Foreskin melanocyte (primary cell): ENCODE measurements at places on chromosomes 16 and 17.

- DNase-seq = no peak
Observed at GRCh38 chr17:20216154-20216815, 207.1 kb downstream of the SPECC1 start.

- no peak for DNase-seq
Observed at GRCh38 chr17:78501241-78502036, 75.8 kb downstream of the DNAH17 start.

DNA sequence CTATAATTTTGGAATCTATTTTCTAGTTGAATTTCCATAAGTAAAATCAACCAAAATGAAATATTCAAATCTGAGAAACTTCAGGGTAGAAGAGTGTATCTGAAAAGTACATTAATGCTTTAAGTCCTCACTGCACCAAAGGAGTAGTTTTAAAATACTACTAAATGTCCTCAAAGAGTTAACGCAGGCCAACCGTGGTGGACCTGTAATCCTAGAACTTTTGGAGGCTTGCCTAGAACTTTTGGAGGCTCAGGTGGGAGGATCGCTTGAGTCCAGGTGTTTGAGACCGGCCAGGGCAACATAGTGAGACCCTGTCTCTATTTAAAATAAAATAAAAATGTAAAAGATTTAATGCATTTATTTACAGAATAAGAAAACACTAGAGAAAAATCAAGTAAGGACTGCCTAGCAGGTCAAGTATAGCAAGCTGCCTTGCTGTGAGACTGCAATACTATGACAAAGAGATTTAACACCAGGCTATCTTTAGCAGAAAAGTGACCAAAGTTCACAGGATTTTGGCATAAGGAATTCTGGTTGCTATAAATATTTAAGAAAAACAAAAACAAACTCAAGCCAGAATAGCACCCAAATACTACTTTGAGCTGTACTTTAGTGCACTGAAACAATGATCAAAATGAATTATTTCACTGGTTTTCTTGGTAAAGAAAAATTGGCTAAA, 41.0 kb downstream of the CHCT1 start:
- no peak for DNase-seq

DNA sequence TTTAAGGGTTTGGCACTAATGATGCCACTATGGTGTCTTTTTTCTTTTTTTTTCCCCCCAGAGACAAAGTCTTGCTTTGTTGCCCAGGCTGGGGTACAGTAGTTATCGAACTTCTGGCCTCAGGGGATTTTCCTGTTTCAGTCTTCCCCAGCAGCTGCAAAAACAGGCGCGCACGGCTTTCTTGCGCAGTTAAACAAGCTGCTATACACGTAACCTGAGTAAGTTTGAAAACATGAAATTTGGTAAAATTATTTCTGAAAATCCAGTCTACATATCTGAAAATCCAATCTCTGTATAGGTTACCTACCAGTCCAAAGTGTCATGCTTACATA, 11.8 kb downstream of the TEX14 start:
- DNase-seq = no peak

GRCh38 chr16:68276223-68276622, 11.9 kb downstream of the SLC7A6 start:
- no peak for DNase-seq

DNA sequence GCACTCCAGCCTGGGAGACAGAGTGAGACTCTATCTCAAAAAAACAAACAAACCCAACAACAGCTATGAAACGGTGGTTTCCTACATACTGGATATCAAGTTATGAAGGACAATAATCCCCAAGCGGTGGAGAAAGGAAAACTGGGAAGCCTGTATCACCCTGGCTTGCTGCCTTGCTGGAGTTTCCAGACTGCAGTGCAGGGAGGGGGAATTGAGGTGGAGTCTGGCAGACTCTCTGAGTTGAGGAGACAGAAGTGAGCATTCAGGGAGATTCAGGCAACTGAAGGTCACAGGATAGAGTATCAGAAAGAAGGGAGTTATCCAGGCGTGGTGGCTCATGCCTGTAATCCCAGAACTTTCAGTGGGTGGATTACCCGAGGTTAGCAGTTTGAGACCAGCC, 11.9 kb downstream of the QRICH2 start:
- DNase-seq = no peak

GRCh38 chr17:17125136-17126084, 80.7 kb downstream of the PLD6 start:
- DNase-seq = no peak

DNA sequence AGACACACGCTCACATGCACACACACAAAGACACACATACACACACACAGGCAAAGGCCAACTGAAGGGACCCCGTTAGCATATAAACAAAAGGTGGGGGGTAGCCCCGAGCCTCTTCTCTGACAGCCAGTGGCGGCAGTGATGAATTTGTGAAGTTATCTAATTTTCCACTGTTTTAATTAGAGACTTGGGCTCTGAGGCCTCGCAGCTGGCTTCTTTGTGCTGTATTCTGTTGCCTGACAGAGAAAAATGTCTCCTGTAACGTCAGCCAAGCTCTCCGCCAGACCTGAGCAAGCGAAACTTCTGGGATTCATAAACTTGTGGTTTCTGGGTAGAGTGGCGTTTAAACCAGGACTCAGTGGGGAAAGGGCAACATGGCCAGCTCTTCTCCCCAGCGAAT, 113.9 kb upstream of the FOXF1 start:
- no peak for DNase-seq

GRCh38 chr17:68175416-68175815, 72.4 kb upstream of the AMZ2 start:
- no peak for DNase-seq

- no peak for DNase-seq
Observed at GRCh38 chr17:61395983-61396585, 3.6 kb upstream of the TBX2 start.

- no peak for DNase-seq
Observed at GRCh38 chr16:88924834-88925539, 52.0 kb downstream of the CBFA2T3 start.

DNA sequence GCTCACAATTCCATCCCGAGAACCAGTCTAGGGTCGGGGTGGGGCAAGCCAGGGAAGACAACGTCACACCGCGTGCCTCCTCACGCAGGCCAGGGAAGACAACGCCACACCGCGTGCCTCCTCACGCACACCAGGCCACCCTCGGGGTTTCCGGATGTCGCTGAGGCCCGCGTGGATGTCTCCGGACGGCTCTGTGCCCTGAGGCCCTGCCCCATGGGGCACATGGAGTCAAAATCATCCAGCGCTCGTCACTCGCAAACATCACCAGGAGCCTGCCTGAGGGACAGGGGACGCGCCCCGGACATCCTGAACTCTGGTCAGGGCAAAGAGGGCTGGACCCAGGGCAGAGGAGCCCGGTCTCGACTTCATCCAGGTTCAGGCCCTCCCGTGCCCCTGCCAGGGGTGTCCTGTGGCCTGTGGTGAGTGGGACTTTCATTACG, 3.7 kb downstream of the TMEM204 start:
- DNase-seq = peak; percentile 54

- no peak for DNase-seq
Observed at GRCh38 chr17:78892520-78892919, 10.5 kb downstream of the CEP295NL start.

DNA sequence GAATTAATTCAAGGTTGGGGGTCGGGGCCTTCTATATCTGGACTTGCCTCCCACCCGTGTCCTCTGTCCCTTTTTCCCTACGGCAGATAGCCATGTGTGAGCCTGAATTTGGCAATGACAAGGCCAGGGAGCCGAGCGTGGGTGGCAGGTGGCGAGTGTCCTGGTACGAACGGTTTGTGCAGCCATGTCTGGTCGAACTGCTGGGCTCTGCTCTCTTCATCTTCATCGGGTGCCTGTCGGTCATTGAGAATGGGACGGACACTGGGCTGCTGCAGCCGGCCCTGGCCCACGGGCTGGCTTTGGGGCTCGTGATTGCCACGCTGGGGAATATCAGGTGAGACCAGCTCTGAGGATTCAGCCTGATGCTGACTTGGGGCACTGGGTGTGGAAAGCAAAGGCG, 365 bp downstream of the AQP8 start:
- no peak for DNase-seq

GRCh38 chr17:32116937-32117336, 25.4 kb upstream of the RHOT1 start:
- DNase-seq = no peak

DNA sequence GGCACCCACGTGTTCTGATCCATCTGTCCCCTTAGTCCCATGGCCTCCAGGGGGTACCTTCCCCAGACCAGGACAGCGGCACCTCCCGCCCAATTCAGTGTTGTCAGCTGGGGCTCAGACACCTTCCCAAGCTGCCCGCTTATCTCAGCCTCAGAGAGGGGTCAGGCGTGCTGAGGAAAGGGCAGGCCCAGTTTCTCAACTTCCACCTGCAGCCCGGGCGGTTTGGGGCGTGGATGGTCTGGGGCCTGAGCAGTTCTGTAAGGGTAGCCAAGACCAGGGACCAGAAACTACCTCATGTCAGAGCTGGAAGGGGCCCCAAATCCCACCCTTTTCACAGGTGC, 5.1 kb downstream of the PLCD3 start:
- no peak for DNase-seq

GRCh38 chr17:55666806-55667205, 55.9 kb downstream of the TMEM100 start:
- DNase-seq = no peak

- no peak for DNase-seq
Observed at GRCh38 chr16:74461826-74462225, 40.5 kb upstream of the CLEC18B start.

DNA sequence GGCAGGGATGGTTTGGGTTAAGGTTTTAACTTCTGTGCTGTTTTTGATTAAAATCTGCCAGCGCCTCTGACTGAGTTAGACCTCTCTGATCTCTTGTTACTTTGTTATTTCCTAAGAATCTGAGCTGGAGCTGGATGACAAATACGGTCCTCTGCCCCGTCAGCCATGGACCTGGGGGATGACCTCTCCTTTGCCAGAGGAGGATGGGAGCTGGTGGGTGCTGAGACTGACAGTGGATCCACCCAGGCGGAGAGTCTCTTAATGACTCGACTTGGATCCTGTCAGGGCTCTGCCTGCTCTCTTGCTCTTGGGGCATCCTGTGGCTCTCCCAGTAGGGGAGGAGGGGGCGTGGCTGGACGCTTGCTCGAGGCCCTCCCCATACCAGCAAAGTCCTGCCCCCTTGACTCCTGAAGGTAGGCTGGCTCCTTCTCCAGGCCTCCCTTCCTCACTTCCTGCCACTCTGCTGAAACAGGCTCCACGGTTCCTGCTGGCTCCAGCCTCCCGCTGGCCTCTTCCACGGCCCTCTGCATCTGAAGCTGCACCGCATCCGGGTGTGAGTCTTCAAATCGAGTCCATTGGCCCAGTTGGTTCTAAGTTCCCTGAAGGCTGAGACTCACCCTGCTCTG, 24.8 kb upstream of the MAP3K14 start:
- DNase-seq = peak; percentile 55
